Left renal pelvis (tissue), 4 donors: ENCODE measurements at places on chromosomes 4 and X. TPM values are rescaled to one million over a fixed set of nuclear protein-coding genes. Genes with fewer than 3 reads are reported as not detected.

- DNase-seq, result no peak
Observed at GRCh38 chr4:113707048-113707447, 54.5 kb downstream of the CAMK2D start.

GRCh38 chrX:36583674-36584073 is 424.5 kb upstream of the FAM47C start:
- DNase-seq, result no peak

DNA sequence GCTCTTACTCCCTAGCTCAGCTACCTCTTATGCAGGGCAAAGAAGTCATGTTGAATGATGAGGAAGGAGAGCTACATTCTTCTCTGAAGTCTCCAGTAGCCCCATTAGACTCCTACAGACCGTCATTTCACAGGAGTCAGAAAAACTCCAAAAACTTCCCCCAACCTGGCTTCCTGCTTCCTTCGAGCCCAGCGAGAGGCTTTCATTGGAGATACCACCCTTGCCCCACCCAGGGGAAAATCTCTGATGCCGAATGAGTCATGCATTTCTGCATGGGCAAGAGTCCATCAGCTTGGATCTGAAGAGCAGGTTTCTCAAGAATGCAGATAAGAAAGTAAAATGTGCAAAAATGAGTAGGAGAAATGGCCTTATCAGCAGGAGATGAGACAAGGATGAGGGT is 53.0 kb downstream of the ARSF start:
- no peak for DNase-seq

DNA sequence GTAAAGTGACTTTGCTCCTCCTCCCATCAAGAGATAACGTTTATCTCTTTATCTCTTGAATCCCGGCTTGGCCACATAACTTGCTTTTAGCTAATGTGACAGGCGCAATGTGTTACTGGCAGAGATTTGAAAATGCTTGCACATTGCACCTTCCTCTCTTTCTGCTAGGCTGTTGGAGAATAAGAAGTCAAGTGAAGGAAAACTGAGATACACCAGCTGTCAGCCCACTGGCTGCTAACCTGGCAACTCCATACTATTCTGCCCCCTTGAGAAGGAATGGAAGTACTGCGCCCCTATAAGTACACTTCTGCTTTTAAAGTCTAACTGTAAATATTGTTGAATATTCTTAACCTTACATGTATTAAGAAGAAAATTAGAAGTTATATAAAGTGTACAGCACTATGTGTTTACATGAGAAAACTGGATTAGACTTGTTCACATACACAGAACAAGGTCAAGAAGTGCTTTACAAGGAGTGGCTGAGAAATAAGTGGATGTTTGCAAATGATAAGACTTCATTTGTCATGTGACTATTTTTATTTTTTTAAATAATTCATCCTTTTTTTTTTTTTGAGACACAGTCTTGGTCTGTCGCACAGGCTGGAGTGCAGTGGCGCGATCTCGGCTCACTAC is 424.5 kb upstream of the CTSO start:
- peak; percentile 6 for DNase-seq

GRCh38 chr4:162061214-162061613 is 102.6 kb downstream of the FSTL5 start:
- DNase-seq, result no peak

DNA sequence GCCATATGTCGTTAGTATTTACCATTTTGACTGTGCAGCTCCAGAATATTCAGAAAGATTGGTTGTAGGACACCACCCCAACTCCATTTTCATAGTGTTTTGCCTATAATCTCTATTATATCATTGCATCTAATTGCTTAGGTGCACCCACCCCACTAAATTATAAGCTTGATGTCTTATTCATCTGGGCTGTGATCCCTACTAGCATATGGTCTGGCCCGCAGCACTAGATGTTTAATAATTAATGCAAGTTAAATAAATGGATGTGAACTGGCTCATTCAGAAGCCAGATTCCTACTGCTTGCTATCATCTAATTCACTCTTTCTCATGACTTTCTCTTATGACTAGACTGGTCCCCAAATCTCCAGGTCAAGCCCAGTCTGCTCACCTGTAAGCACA is 143.5 kb downstream of the RELL1 start:
- no peak for DNase-seq

GRCh38 chr4:100366213-100366612 is 151.6 kb downstream of the EMCN start:
- DNase-seq, result no peak

- no peak for DNase-seq
Observed at GRCh38 chr4:184850431-184851199, 24.8 kb upstream of the ACSL1 start.

GRCh38 chr4:140311257-140311835 is 62.1 kb upstream of the SCOC start:
- no peak for DNase-seq

DNA sequence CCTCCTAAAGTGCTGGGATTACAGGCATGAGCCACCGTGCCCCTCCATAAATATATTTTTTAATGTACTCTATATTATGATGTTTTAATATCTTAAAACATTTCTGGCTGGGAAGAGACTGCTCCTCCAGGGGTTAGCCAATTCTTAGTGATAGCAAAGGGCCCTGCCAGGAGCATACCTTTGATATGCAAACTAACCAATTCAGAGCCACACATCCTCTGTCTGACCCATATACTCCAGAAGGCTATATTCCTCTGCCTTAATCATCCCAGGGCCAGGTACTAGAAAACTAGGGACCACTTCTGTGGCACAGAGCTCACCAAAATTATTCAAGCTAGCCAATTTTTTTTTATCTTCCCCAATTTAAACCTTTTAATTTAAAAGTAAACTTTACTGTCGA is 43.6 kb upstream of the BEX4 start:
- no peak for DNase-seq

DNA sequence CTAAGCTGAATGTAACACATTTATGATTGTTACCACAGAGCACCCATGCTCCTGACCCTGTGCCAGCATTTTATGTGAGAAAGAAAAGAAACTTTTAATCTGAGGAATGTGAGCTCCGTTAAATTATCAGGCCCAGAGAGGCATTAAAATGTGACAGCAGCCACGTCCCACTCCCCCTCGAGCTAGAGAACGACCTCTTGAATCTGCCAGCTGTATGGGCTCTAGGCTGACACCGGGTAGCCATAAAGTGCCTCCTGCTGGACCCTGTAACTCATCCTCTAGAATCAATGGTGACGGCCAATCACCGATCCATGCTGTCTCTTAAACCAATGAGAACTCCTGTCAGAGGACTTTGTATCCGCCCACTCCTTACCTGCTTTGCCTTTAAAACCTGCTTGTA is 110.2 kb upstream of the ADRA2C start:
- no peak for DNase-seq

- DNase-seq, result no peak
Observed at GRCh38 chr4:21954916-21955315, 6.3 kb upstream of the KCNIP4 start.

DNA sequence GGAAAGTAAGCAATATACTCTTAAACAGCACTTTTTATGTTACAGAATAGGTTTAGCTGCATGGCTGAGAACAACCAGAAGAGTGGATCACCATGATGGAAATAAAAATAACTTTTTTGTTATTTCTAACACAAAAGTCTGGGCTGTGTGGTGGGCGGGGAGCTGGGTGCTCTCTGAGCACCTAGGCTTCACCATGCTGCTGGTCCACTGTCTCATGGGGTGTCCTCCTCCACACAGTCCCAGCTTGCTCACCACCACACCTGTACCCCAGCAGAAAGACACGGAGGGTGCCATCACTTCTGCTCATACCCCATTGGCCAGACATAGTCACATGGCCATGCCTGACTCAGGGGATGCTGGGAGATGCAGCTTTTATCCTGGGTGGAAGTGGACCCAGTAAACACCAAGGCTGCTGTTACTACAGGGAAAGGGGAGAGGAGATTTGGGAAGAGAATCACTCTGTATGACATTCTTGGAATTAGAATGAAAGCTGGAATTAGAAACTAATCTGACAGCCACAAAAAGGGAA is 45.0 kb downstream of the CPZ start:
- no peak for DNase-seq

GRCh38 chrX:46695491-46695890 is 63.4 kb downstream of the SLC9A7 start:
- no peak for DNase-seq

Gene ETDA
- not detected for polyA plus RNA-seq

Gene CNGA2
- not detected for polyA plus RNA-seq

Gene PLP1
- 77.9 TPM for polyA plus RNA-seq

Gene EFHC2
- polyA plus RNA-seq, result 0.68 TPM
